ENCODE measurements at places on chromosomes 11 and 22.

DNA sequence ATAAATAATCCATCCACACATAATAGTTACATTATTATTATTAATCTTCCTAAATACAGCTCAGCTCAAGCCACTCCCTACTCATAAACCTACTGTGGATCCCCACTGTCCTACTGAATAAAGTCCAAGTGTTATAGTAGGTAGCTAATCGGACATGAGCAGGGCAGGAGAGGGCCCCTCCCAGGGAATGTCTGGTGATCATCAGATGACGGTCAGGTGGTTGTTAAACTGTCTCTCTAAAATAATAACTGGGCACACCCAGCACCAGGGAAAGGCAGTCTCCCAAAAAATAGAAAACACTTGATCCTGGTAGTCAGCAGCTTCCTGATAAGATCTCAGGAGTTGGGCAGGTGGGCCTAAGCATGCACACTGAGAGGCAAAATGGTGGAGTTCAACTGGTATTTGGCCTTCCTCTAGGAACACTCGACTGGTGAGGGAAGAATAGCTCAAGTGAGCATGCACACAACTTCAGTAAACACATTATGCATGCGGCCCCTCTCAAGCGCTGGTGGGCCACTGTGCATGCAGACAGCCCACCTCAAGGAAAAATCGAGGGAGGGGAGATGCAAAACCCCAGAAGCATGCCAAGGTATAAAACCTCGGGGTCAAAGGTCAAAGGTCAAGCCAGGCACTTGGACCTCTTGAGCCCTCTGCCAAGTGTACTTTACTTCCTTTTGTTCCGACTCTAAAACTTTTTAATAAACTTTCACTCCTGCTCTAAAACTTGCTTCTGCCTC, 65.0 kb downstream of the LRRC32 start:
- DNase-seq: no peak

- no peak for DNase-seq
Measured at GRCh38 chr22:35377735-35378134, 3.2 kb upstream of the HMOX1 start.

- DNase-seq: no peak
Measured at GRCh38 chr11:105673089-105673488, 63.2 kb downstream of the GRIA4 start.

DNA sequence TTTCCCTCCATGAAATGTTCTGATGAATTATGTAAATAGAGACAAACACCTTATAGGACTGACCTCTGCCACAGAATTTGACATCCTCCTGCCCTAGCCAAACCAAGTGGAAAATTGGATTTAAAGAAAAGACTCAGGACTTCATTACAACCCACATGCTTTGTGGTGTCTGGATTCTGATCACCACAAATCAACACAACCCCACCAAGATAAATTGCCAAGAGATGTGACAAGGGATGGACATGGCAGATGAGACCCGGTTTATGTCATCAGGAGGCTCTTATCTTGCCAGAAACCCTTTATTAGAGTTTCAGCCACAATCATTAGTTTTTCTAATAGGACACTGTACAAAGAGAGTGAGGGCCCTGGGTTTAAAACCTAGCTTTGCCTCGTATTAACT, 57.9 kb upstream of the SLC6A5 start:
- DNase-seq: no peak

DNA sequence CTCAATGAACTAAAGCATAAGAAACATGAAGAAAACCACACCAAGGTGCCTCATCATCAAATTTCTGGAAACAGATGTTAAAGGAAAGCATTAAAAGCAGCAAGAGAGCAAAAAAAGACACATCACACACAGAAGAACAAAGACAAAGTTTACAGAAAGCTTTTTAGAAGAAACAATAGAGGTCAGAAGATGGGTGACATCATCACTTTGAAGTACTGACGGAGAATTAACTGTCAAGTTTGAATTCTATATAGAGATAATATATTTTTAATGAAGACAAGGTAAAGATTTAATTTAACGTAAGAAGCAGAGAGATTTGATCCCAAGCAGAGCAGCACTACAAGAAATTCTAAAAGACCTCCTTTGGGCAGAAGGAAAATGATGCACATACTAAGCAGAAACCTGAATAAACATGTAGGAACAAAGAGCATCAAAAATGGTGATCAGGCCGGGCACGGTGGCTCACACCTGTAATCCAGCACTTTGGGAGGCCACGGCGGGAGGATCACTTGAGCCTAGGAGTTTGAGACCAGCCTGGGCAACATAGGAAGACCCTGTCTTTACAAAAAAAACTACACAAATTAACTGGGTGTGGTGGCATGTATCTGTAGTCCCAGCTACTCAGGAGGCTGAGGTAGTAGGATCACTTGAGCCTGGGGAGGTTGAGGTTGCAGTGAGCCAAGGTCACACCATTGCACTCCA, 63.3 kb upstream of the RTL6 start:
- no peak for DNase-seq

GRCh38 chr22:26781596-26781995, 124.2 kb downstream of the MIAT start:
- no peak for DNase-seq

GRCh38 chr11:130211144-130211543, 51.6 kb downstream of the ST14 start:
- no peak for DNase-seq
